ENCODE measurements at places on chromosomes 3 and 15.

GRCh38 chr3:57184526-57184925 lies 15.3 kb downstream of the HESX1 start:
- no peak for DNase-seq

DNA sequence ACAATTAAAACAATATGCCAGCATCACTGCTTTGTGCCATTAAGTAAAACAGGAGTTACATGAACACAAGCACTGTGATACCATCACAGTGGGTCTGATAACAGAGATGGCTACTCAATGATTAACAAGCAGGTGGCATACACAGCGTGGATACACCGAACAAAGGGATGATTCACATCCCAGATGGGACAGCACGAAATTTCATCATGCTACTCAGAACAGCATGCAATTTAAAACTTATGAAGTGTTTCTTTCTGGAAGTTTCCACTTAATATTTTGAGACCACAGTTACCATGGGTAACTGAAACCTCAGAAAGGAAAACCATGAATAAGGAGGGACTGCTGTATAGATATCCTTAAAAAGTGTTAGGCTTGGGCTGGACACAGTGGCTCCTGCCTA lies 44.5 kb downstream of the SLC24A1 start:
- peak; percentile 82 for DNase-seq

DNA sequence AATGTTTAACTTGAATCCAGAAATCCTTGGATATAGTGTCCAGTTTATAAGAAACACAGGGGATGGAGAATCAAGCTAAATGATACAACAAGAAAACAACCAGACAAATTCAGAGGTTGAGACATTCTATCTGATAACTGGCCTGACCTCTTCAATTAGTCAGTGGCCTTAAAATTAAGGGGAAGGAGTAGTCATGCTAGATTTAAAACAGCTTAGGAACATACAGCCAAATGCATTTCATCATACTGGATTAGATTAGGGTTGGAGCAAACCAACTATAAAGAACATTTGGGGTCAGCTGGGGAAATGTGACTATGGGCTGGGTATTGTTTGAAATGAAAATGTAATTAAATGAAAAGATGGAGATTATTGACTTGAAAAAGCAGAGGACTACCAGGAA lies 53.3 kb downstream of the PPARG start:
- DNase-seq = peak; percentile 78

GRCh38 chr3:54731732-54732445 lies 196.0 kb downstream of the LRTM1 start:
- DNase-seq = no peak

DNA sequence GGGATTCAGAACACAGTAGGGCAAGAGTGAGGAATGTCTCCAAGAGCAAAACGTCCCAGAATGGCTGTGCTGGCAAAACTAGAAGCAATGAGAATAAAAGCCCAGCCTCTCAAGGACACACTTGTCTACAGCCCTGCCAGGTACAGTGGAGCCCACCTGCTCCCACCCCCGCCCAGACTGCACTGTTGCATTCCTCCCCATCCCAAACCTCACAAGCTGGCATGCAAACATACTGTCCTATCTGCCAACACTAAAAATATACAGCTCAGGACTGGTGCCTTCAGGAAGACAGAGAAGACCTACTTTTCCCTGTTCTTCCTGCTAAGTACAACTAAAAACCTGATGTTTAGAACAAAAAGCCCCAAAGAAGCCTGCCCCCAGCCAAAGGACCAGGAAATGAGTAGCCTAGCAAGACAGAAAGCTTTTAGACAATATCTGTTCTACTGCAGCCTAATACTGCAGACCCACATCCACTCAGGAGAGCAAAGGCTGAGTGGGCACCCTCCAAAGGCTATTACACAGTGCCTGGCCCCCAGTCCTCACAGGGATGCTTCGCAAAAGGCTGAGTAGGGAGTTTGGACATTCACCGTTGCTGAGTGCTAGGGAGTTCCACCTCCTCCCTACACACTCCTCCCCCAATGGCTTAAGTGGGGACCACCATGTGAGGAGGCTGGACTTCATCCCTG lies 13.5 kb downstream of the OCA2 start:
- no peak for DNase-seq

DNA sequence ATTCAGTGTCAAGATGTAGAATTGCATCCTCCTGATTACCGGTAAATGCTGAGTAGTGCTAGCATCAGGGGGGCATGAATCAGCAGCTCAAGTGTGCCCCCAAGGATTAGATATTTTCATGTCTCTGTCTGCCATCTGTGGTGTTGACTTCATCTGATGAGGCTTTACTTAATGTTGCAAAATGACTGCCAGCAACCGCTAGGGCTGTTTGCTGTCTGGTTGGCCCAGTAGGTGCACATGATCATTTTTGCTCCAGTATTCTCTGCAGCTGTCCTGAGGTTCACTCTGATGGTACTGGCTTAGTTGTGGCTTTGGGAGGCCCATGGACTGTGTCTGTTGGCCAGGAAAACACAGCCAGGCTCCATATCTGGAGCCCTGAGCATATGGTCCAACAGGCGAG lies 316.4 kb downstream of the SOX2 start:
- DNase-seq = no peak

DNA sequence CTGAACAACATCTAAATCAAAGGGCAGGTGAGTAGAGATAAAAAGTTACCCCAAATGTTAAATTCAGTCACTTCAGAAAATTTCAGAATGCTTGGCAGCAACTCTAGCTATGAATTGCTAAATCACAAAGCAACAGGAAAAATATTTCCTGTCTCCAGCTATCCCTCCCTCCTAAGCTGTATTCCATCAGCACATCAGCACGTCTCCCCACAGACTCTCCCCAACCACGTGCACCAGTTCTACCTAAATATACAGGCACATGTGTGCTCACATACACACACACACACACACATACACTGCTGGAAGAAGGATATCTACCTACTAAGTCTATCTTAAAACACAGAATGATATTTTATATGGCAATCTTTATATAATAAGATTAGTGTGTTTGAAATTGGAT lies 177.1 kb upstream of the ARHGEF26 start:
- no peak for DNase-seq

GRCh38 chr3:128382221-128382807 lies 84.4 kb downstream of the DNAJB8 start:
- no peak for DNase-seq

- no peak for DNase-seq
Observed at GRCh38 chr15:25773248-25773647, 89.9 kb downstream of the ATP10A start.

GRCh38 chr3:185115371-185115770 lies 37.5 kb downstream of the C3orf70 start:
- no peak for DNase-seq

DNA sequence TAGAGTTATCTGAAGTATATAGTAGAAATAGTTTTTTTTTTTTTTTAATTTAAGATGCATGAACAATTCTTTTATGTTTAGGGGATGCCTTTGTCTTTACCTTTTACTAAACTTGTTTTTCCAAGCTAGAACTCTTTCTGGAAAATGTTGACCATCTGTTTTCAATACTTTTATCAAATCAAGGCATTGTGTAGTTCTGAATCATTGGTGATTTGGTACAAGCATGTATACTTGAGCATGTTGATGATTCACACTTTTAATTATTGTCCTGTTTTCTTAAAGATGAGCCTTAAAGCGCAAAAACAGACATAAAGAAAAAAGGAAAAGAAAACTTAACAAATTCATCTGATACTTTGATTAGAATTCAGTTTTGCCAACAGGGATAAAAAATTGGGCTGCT lies 28.3 kb downstream of the PDCD6IP start:
- peak; percentile 19 for DNase-seq

- DNase-seq = no peak
Observed at GRCh38 chr15:57380854-57381253, 4.5 kb downstream of the CGNL1 start.

- DNase-seq = no peak
Observed at GRCh38 chr15:91890614-91891013, 37.1 kb downstream of the SLCO3A1 start.

GRCh38 chr3:162492446-162493081 lies 996.0 kb downstream of the OTOL1 start:
- peak; percentile 94 for DNase-seq

- DNase-seq = no peak
Observed at GRCh38 chr3:143617050-143617449, 231.2 kb downstream of the SLC9A9 start.

DNA sequence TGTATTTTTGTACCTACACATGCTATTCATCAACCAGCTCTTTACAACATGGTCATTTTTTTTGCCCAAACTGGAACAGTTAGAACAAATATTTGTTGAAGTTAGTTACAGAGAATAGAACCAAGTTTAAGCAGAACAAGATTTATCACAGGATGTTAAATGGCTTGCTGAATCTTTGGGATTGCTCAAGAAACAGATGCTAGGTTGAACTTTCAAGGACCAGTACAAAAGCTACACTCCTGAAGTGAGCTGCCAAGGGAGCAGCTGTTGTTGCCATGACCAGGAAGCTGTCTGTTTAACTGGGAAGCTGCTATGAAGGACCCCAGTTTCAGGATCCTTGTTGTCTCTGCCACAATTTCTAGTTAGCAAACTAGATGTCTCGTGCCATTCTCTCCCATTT lies 53.7 kb downstream of the ZIC1 start:
- no peak for DNase-seq

GRCh38 chr3:126003447-126004190 lies 34.6 kb downstream of the ROPN1B start:
- no peak for DNase-seq

DNA sequence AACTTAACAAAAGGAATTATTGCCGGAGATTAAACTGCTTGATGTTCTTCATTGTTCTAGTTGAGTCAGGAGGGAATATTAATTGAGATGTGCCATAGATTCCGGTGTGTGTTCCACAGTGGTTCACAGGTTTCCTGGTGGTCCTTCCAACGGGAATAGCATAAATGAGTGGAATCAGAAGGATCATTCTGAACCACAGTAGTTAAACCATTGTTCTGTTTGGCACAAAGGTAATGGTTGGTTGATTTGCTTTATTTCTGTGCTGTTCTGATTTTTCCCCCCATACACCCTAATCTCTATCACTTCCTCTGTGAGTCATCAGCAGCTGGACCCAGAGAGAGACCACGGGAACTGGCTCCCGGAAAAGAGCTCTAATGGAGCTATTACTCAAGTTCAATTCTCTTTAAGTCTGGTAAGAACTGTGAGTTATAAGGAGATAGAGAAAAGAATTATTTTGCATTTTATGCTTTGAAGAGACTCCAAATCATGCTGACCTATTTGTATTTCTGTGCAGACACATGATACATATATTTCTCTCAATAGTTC lies 627.2 kb downstream of the ZIC1 start:
- DNase-seq = peak; percentile 22

GRCh38 chr15:90001062-90001682 lies at the start of gene ZNF710:
ZNF710 (plus strand) TSS chr15:90001324; CDS start chr15:90067138, 65,814 bp downstream.
- peak; percentile 72 for DNase-seq

- DNase-seq = no peak
Observed at GRCh38 chr3:30682434-30683155, 76.2 kb downstream of the TGFBR2 start.

All from amniotic epithelial cell (primary cell).